ENCODE measurements at places on chromosomes 4 and X.

GRCh38 chrX:154333837-154334271, 38.3 kb downstream of the TKTL1 start:
- DNase-seq: no peak

DNA sequence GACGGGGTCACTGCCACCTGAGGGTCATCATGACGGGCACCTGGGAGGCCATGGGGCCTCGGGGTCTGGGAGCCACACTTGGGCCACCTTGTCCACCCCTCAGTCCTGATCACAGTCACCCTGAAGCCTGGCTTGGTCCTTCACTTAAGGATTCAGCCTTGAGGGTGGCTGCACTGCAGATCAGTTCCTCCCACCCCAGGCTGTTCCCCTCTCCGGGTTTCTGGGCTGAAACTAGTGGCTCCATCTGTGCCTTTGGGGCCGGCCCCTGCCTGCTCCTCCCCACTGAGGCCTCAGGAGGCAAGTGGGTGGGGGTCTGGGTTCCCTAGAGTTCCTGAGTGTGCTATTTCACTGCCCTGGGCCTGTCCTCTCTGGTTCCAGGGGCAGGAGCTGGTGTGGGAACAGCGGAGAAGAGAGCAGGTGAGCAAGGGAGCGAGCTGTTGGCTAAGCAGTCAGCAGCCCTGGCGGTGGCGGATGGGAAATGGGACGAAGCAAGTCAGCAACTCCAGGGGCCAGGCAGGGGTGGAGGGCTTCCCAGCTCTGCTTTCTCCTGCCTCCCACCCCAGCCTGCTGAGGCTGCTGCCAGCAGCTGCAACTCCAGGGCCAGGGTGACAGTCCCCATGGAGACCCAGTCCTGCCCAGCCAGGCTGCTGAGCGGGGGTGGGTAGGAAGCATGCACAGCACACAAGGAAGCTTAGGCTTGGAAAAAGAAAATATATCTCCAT, 81.2 kb downstream of the TMEM144 start:
- DNase-seq: no peak

GRCh38 chr4:92357966-92358365, 54.2 kb downstream of the GRID2 start:
- DNase-seq: no peak

DNA sequence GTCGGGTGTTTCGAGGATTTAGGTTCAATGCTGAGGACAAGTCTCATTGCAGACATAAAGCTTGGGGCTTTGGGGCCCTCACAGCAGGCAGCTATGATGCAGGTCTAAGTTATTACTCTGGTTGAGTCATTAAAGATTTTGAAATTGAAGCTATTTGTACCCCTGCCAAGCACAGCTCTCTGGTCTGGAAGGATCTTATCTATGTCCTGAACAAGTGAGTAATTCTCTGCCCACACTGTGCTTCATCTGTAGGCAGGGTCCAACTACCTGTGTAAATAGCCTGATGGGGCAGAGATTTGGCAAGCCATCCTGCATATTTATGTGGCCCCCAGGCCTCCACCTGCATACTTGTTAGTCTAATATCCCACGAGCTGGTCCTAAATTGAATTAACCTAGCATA, 41.4 kb upstream of the MAGEA4 start:
- no peak for DNase-seq

DNA sequence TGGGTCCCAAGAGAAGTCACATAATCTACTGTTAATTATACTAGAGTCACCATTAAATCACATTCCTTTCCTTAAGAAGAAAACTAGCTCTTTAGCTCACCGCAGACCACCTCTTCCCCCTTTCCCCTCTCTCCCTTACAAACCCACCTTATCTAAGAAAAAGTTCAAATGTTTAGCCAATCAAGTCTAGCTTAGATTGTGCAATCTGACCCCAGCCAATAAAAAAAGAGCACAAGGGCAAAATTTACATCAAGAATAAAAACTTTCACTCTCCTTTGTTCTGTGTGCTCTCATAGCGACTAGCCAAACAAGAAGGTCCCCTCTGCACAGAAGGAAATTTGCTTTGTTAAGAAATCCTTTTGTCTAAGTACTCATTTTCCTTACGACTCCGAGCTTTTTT, 76.3 kb downstream of the TMEM156 start:
- DNase-seq: no peak

All from SW480 (cell line).